ENCODE measurements at places on chromosomes 13 and 19.
A peak's percentile ranks its signal among the peaks of the same experiment; 100 is the strongest.

GRCh38 chr19:28021259-28022185, 1191.4 kb downstream of the UQCRFS1 start:
- DNase-seq = no peak

DNA sequence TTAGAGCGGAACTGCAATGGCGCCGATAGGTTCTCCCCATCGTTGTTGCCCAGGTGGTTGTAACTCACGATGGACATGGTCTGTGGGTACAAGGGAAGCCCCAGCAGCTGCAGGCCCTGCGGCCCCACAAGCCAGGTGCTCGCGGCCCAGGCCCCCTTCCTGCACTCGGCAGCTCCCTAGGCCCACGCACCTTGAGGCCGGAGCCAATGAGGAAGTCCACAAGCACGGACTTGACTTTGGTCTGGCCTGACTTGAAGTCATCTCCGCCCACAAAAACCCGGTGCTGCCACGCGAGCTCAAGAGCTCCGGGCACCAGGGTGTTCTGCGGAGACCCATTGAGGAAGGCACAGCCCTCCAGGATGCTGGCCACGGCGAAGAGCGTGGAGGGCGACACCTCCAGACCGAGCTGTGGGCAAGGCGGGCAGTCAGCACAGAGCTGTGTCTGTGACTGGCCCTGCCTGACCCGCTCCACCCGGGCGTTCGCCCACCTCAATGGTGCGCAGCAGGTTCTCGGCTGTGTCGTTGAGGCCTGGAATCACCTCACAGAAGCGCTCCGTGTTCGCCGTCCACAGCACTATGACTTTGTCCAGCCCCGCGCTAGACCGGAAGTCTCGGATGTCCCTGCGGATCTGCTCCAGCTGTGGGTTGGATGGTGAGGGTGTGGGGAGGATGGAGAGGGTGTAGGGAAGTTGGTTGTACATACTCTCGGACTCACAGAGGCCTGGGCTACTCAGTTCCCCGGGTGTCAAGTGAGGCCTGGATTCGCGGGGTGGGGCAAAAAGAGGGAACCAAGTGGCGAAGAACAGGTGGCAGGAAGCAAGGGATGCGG, 1.9 kb downstream of the ISYNA1 start:
- no peak for DNase-seq

DNA sequence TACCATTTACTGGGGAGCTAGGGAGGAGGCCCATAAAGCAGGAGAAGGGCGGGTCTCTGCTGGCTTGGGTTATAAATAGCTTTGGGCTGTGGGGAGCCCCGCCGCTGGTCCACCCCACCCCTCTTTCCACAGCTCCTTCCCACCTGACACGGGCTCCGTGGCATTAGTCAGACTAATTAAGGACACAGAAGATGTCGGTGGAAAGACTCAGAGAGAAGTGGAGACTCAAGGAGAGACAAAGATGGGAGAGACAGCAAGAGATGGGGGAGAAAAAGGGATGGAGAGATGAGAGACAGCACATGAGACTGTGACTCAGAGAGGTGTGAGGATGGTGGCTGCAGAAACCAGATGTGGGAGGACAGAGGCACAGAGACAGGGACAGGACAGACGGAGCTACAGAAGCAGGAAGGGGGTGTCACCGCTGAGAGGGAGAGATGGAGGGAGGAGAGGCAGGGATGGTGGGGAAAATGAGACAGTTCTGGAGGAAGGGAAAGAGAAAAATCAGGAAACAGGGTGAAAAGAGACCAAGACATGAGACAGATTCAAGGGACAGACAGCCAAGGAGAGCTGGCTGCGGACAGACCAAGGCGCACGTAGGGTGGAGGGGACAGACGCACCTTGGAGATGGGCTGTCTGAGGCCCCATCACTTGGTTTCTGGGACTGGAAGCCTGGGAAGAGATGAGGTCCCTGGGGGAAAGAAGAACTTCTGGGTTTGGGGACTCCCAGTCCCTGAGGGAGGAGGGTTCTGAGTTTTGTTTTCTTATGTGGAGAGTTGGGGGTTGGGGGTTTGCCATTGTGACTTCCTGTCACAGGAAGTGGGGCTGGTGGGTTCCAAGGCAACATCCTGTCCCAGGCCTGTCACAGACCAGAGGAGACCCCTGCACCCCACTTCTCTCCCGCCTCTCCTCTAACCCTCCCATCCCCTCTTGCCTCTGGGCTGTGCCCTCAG, 4.1 kb downstream of the ARHGEF1 start:
- no peak for DNase-seq

- DNase-seq = no peak
Measured at GRCh38 chr19:43553656-43554055, 20.7 kb downstream of the ZNF575 start.

DNA sequence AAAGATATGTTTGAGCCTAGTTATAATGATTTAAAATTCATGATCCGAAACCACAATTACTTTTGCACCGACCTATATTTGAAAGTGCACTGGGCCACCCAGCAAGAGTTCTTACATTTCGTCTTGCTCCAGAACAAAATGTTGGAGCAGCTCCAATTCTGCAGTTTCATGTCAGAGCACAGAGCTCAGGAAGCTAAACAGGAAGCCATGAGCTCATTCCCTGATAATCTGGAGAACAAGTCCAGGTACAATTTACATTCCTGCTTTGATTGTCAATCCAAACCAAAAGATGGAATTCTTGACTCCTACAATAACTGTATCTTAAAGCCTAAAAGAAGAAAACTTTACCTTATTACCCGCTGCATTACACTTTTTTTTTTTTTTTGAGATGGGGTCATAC, 131.8 kb downstream of the KCTD12 start:
- DNase-seq = no peak

GRCh38 chr13:89966524-89966923, 1381.0 kb upstream of the MIR17HG start:
- no peak for DNase-seq

DNA sequence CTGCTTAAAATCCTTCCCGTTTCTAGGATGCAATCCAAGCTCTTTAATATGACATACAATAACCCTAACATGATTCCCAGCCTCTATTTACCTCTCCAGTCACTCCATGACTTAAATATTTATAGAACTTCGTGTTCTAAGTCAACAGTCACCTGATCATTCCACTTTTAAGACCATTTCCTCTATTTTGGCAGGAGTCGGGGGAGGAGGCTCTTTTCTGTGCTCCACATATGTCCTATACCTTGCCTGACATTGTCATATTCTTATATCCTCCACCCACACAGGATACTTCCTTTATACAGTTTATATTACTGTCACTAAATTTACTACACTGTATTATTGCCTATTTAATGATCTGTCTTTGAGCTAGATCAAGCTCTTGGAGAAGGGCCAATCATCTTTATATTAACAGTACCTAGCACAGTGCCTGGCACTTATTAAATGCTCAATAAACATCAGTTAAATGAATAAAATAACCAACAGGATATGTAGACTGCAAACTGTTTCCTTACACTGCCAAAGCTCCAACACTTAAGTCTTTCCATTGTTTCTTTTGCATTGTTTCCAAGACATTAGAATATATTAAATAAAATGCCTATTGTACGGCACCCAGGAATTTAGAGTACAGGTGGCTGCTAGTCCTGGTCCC, 2.7 kb downstream of the ARGLU1 start:
- DNase-seq = no peak

- DNase-seq = peak; percentile 46
Measured at GRCh38 chr13:46403851-46404732, 17.0 kb upstream of the RUBCNL start.

DNA sequence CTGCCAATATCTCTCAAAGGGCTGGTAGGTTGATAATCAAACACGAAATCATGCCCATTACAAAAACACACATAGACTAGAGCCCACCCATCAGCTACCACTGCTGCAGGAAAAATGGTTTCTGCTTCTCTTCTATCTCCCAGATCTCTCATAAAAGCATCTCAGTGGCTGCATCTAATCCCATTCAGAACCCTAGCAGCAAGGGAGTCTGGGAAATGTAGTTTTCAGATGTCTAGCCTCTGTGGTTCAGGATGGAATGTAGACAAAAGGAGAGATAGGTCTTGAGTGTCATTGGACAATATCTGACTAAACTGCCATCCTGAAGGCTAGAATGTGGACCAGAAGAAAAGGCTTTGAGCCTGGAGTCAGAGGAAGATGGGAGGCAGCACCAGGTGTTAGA, 32.1 kb downstream of the RDH8 start:
- no peak for DNase-seq

GRCh38 chr19:33390908-33391630, 17.6 kb downstream of the CEBPG start:
- DNase-seq = no peak

- DNase-seq = no peak
Measured at GRCh38 chr19:50510121-50510670, 795 bp downstream of the JOSD2 start.

- DNase-seq = no peak
Measured at GRCh38 chr13:44340508-44340907, 33.1 kb upstream of the SERP2 start.

DNA sequence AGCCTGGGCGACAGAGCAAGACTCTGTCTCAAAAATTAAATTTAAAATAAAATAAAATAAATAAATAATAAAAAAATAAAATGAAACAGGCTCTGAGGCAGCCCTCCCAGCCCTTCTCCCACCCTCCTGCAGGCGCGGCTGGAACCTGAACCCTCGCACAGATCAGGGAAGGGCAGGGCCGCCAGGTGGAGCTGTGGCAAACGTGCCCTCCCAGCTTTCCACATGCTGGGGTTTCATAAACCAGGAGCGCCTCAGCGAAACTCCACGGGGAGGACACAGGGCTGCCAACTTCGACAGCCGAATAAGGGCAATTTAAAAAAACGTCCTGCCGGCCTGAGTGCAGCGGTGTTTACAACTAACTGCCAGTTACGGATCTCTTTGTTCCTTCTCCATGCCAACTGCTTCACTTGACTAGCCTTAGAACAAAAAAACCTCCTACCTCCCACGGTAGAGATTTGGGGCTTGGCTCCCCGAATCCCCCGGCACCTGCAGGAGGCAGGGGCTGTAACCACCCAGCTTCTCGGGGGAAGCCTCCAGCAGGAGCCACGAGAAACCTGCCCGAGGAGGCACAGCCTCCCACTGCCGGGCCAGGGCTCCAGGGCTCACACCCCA, 15.9 kb downstream of the ZNF787 start:
- DNase-seq = peak; percentile 82

DNA sequence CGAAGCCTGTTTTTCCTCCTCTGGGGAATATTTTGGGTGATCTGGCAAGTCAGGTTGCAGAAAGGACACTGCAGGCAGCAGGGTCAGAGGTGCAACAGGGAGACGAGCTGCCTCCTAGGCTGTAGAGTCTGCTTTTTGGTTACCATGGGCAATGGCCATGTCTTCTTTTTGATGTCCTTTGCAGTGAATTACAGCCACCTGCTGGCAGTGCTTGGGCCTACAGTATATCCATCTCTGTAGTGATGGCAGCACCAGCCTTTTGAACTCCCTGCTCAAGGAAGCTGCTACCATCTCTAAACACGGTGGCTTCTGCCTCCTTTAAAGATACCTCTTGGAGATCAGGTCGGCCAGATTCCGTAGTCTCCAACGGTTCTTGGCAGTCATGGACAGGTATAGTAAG, 73.9 kb downstream of the WTIP start:
- no peak for DNase-seq

- peak; percentile 74 for DNase-seq
Measured at GRCh38 chr19:16342002-16342715, 17.5 kb downstream of the KLF2 start.

DNA sequence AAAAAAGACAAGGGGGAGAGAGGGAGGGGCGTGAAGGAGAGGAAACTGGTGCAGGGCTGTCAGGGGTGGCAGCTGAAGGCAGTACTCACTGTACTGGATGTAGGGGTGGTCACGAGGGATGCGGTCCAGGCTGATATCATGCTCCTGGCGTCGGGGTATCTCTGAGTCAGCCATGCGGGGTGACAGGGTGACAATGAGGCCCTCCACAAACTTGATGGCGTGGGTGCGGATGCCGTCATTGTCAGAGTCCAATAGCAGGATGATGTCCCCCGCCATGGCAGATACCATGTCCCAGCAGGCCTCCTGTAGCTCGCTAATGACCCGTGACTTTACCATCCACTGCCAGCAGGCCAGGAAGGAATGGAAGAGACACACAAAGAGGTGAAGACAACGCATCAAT, 15.3 kb downstream of the SYMPK start:
- DNase-seq = no peak

- DNase-seq = no peak
Measured at GRCh38 chr13:63094717-63095116, 1679.1 kb upstream of the PCDH20 start.

DNA sequence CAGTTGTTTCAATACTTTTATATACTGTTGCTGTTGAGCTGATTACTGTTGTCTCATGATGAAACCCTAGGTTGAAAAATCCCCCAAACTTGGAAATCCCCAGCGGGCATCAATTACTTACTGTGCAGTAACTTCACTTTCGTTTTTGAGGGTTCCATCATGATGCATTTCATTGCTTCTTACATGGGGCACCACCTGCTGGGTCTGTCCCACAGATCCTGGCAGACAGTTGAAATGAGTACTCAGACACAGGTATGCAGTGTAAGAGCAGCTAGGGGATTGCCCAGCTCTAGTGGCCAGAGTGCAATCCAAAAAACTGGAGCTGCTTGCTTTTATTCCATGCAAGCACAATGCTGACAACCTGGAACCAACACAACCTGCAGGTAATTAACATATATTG, 132.5 kb upstream of the ZNF91 start:
- no peak for DNase-seq

DNA sequence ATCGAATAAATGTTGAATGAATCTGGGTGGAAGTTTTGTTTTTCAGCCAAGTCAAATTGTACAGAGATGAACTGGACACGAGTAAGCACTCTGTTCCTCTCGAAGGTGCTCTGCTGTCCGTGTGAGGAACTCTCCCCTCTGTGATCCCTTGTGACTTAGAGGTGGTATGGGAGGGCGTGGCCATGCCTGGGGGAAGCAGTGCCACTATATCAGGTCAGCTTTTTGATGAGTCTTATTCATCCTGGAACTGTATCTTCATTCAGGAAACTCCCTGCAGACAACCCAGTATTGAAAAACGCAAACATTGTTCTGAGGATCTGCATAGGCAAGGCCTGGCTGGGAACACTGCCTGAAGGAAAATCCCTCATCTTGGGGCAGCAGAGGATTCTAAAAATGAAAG, 45.7 kb upstream of the FLT1 start:
- no peak for DNase-seq

DNA sequence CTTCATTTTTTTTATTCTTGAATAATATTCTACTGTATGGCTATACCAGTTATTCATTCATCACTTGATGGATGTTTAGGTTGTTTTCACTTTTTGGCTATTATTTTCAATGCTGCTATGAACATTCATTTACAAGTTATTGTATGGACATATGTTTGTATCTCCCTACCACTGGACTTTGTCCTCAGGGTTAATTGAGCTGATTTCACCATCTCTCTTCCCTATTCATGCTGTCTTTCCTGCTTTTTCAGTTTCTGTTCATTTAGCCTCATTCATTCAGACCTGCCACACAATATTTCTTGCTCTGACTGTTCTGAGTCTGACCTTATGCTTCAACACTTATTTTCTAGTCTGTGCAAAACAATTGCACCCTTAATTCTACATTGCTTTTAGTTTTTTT, 12.3 kb upstream of the C1QTNF9B start:
- no peak for DNase-seq
